Stimulated activated CD4-positive, alpha-beta T cell treated with anti-CD3 and anti-CD28 coated beads, Interleukin-1b, Interleukin-23, amount 100 ng/mL, for 24 hours (primary cell): ENCODE measurements at places on chromosomes 16 and 17.

DNA sequence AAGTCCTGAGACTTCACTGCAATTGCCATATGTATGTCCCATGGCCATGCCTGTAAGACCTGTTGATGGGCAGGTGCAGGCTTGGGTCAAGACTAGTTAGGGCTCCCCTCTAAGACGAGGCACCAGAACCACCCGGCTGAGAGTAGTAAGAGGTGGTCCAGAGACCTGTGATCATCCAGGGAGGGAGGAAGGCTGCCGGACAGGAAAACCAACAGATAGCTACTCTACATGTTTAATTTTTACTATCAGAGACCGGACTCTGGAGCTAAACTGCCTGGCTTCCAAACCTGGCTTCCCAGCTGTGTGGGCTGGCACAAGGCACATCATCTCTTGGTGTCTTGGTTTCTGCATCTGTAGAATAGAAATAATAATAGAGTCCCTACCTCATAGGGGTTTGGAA, 73.0 kb downstream of the ERCC4 start:
- no peak for DNase-seq

- DNase-seq: no peak
These were observed 30.4 kb downstream of the ENGASE start for GRCh38 chr17:79104898-79105600.

DNA sequence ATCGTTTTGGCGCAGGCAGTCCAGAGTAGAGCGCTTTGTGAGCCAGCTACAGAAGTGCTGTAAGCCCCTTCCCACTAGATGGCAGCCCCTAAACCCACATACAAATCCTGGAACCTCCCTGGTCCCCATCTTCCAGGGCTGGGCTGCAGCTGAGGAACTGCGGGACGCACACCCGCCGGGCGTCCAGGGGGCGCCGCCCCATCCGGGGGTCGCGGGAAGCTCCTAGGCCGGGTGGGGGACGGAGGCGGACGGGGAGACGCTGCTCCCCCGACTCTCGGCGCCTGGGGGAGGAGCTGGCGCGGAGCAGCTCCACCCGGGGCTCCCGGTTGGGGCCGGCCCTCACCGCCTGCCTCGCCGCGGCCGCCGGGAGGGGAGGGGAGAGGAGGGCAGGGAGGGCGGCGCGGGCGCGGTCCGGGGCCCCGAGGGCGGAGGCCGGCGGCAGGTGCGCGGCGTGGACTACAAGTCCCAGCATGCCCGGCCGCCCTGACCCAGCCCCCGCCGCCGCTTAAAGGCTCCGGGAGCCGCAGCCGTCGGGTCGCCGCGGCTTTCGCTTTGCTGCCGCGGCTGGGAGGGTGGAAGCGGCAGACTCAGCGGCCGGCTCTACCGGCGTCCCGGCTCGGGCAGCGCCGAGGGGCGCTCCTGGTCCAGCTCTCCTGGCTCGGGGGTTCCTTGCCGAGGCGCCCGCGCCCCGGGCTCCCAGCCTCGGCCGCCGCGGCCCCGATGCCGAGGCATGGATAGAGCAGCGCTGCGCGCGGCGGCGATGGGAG, at the start of gene KSR1:
KSR1 (plus strand) TSS at position 535 of the 767 bp plus-strand sequence; CDS start at position 731, 196 bp downstream.
- peak; percentile 81 for DNase-seq

DNA sequence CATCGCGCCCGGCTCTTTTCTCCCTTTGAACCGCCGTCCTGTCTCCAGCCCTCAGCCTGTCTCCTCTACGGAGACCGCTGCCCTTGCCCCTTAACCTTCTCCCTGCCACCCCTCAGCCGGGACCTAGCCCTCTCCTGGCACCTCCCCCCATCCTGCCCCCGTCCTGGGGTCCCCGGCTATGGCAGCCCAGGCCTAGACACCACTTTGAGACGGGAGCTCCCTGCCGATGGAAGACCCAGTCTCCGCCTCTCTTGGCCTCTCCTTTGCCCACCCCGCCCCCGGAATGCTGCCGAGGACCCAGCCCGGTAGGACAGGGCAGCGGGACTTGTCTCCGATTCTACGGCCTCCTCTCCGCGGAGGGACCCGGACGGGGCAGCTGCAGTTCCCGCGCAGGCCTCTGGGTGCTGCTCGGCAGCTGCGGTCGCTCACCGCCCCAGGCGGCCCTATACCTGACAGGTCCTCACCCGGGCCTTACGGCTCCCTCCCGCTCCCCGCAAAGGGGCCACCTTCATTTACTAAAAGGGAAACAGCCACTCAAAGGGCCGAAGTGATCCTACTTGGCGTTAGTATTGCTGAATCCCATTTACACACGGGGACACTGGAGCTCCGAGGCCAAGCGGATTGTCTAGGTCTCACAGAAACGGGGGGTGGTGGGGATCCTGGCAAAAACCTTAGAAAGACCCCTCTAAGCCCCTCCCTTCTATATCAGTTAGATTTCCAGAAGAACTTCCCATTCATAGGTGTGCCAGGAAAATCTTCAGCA, 32.6 kb upstream of the TAC4 start:
- peak; percentile 64 for DNase-seq

DNA sequence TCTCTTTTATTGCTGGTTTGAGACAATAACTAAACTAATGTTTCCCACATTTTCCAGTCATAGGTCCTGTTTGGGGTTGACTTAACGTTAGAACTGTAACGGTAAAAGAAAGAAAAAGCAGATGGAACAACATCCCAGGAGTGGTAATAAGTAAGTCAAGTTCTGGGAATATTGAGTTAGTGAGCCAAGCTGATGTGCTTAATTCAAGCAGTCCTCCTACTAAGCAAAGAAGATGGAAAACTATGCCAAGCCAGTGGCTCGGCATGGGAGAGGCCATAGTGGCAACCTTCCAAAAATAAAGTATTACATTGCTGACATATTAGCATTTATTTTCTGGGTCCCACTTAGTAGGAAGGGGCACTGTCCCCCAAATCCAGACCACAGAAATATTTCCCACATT, 161.7 kb upstream of the CDH5 start:
- no peak for DNase-seq

- no peak for DNase-seq
These were observed 7.2 kb downstream of the PMP22 start for GRCh38 chr17:15257796-15258512.

DNA sequence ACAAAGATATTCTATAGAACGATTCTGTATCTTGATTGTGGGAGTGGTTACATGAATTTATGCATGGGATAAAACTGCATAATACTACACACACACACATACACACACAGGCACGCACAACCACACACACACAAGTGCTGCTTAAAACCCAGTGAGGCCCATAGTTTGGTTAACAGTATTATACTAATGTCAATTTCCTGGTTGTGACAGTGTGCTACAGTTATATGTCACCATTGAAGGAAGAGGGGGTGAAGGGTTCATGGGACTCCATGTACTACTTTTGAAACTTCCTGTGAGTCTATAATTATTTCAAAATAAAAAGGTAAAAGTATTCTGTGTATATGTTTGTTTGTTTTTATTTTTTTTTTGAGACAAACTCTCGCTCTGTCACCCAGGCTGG, 8.1 kb downstream of the ZC3H7A start:
- no peak for DNase-seq

DNA sequence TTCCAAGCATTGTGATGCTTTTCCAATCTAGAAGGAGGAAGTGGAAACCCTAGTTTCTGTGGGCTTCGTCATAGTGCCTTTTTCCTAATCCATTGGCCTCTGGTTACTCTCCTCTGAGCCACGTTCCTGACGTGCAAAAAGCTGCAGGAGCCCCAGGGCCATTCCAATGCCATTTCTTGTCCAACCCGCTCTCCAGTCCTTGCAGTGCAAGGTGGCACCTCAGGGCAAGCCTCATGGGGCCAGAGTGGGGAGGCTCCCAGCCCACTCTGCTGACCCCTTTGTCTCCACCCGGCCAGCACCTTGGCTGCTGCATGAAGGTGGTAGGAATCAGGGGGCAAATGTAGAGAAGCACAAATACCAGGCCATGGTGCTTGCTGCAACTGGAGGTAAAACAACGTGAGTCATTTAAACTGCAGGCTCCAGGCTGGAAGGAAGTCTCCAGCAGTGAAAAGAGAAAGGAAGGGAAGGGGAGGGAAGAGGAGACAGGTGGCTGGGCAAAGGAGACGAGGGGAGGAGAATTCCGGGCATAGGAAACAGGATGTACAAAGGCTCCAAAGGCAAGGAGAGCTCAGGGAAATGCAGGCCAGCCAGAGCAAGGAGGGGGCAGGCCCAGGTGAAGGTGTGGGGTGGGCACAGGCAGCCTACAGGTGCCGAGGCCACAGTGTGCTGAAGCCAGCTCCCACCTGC, 168.2 kb upstream of the TNRC6C start:
- no peak for DNase-seq

DNA sequence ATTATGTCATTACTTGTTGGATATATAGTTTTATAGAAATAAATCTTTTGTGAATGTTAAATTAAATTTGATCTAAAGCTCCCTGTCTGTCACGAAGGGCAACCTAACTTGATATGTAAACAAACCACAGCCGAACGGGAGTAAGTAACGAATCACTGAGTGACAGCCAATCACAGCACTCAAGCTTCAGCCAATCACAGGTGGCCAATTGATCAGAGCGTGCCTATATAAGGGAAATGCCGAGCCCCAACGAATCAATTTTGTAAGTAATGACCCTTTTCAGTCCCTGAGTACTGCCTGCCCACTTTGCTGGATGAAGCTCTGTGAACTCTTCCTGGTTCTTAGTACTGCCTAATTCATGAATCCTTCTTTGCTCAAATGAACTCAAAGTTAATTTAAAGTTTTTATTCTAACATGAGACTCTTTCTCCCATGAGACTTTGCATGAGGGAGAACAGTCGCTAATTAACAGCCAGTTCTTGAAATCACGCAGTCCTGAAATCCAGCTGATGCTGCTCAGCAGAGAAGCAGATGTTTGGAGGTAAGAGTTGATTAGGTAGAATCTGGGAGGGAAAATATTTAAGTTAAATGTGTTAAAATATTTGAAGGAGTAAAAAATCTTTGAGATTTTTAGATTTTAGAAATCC, 302.2 kb downstream of the CNTNAP4 start:
- DNase-seq: no peak

DNA sequence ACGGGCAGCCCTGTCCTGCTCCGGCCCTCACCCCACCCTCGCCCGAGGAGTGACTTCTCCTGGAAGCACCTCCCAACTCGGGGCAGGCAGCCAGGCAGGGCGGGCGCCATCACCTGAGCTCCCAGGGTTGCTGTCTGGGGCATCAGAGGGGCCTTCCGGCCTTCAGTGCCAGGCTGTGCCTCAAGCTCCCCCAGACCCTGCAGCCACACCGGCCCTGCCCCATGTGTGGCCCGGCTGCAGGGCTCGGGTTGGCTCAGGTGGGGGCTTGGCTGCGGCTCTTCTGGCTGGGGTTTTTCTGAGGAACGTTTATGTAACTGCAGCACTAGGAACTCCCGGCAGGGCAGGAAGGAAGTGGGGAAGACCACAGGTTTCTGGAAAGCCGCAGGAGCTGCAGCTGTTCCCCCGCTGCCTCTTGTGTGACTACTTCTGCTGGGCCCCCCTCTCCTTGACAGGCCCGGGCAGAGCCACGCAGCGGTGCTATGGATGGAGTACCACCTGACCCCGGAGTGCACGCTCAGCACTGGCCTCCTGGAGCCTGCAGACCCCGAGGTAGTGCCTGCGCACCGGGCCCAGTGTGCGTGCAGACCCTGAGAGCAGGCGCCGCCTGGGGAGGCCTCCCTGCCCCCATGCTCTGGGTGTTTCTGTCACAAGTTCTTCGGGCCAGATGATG, 45.6 kb downstream of the PRMT7 start:
- peak; percentile 57 for DNase-seq

DNA sequence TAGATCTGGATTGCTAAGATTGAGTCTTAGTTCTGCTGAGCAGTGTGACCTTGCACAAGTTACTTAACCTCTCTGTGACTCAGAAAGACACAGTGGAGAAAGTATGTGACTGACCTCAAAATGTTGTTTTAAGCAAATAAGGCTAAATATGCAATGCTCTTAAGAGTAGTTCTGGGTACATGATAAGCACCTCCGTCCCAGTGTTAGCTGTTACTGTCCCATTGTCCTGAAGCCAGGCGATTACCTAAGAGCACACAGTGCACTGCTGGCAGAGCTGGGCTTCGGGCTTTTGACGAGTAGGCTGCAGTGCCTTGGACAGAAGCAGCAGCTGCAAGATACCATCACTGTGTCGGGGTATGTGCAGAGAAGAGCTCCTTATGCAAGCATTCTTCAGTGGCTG, 32.7 kb upstream of the FOXF1 start:
- DNase-seq: no peak

- DNase-seq: no peak
These were observed 14.0 kb downstream of the SRCIN1 start for GRCh38 chr17:38591759-38592241.

DNA sequence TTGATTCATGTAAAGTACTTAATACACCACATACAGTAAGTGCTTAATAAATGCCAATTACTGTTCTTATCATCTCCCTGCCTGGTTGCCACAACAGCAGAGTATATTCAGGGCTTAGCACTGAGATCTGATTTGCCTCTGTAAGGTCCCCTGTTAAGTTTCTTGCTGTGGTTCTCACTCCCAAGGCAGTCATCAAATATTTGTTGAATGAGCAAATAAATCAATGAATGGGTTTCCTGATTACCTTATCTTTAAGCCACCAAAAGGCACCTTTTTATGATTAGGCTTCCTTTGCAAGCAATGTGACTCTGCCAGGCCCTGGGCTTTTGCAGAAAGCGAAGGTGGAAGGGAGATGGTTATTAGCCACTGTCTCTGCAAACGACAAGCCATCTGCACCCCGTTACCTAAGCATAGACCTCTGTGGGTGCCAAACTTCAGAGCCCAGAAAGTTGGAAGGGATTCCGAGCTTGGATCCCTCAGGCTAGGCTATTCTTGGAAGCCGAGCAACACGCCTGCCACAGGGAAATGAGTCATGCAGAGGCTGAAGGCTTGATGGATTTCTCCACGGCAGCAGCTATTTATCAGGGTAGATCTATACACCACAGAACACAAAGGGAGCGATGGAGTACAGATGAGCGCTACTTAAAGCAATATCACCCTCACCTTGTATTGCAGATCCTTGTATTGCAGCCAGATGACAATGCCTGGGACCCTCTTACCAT, 102.0 kb downstream of the GRIN2A start:
- DNase-seq: no peak

DNA sequence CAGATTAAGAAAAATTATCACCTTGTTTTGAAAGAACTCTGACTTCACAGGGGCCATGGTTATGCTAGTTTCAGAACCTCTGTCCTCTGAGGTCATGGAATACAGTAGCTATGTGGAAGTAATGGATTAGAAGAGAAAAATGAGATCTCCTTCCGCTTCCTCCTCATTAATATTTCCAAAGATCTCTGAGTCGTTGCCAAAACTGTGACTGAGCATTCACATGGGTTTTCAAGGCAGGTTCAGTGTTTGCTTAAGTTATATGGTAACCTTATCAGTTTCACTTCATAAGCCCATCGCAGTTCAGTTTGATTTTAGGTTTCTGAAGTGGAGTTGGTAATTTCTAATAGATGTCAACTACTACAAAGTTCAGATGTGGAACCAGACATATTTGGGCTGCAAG, 321.2 kb upstream of the SOX9 start:
- no peak for DNase-seq

GRCh38 chr16:54649876-54650275, 280.8 kb upstream of the IRX5 start:
- no peak for DNase-seq
